Stimulated activated CD4-positive, alpha-beta T cell treated with anti-CD3 and anti-CD28 coated beads, Interleukin-2, amount 100 ng/mL, for 24 hours (primary cell): ENCODE measurements at places on chromosomes 7 and 10.

GRCh38 chr10:52623761-52624160 is 148.8 kb downstream of the MBL2 start:
- DNase-seq: no peak

GRCh38 chr7:5997210-5997808 is 11.5 kb downstream of the PMS2 start:
- peak; percentile 24 for DNase-seq

GRCh38 chr7:90749774-90750173 is 153.7 kb downstream of the CDK14 start:
- DNase-seq: no peak

GRCh38 chr7:47465191-47465590 is 116.7 kb downstream of the TNS3 start:
- DNase-seq: no peak

DNA sequence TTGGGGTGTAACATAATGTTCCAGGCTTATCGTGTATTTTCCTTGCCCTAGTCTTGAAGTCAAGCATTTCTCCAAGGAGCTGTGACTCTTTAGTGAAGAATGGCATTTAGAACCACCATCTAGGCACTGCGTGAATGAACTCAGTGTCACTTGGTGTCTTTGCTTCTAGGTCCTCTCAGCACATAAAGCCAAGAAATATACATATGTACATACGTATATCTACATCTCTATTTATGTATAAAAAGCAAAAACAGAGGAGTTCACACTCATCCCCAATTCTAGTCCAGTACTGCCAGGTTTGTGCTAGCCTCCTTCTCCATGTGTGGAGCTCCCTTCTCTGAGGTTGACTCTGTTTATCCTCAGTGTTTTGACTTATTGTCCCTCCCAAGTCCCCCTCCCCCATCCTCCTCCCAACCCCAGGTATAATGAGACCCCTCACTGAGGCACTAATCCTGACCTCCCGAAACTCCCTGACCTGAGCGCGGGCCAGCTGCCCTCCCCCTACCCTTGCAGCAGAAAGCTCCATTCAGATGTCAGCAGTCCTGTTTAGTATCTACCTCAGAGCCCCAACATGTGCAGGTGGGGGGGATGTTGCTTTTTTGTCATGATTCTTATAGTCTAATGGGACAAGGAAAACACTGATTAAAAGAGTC is 61.5 kb downstream of the GDI2 start:
- no peak for DNase-seq

GRCh38 chr10:5303504-5303903 is 61.3 kb upstream of the UCN3 start:
- DNase-seq: no peak

GRCh38 chr10:33350041-33350440 is 15.6 kb upstream of the NRP1 start:
- no peak for DNase-seq

DNA sequence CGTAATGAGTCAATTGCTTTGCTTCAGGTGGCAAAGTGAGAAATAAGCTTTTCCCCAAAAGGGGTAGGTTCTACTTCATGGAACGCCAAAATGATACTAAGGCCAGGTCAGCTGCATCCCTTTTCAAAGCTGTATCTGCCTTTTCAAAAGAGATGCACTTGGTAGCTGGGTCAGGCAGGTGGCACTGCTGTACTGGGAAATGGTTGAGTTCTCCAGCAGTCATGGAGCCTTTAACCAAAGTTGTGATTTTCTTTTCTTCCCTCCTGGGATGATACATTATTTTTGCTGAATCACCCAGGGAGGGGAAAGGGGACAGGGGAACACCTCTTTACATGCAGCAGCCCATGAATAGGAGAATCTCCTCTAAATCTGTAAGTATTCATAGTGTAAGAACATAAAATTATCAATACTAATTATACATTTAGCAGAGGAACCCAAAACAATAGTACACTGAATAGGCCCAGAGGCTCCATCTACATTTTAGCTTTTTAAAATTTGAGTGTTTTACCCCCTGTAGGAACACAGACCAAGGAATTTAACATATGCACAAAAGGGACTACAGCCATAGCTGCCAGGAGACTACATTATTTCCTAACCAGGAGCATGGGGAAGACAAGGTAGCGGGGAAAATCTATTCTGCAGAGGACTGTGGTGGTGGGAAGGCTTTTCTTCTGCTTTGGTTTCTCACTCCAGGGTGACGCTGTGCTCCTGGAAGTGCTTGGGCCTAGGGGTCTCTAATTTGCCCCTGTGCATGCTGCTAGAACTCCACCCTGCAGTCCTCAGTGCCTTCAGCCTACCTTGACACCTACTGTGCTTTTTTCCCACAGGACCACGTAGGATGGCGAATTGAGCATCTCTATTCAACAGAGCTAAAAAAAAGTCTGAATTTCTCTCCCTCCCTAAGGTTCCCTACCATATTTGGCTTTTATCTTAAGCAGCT is 6.4 kb upstream of the GPR22 start:
- peak; percentile 39 for DNase-seq

- DNase-seq: no peak
Measured at GRCh38 chr7:157542068-157543021, 205.5 kb downstream of the DNAJB6 start.

DNA sequence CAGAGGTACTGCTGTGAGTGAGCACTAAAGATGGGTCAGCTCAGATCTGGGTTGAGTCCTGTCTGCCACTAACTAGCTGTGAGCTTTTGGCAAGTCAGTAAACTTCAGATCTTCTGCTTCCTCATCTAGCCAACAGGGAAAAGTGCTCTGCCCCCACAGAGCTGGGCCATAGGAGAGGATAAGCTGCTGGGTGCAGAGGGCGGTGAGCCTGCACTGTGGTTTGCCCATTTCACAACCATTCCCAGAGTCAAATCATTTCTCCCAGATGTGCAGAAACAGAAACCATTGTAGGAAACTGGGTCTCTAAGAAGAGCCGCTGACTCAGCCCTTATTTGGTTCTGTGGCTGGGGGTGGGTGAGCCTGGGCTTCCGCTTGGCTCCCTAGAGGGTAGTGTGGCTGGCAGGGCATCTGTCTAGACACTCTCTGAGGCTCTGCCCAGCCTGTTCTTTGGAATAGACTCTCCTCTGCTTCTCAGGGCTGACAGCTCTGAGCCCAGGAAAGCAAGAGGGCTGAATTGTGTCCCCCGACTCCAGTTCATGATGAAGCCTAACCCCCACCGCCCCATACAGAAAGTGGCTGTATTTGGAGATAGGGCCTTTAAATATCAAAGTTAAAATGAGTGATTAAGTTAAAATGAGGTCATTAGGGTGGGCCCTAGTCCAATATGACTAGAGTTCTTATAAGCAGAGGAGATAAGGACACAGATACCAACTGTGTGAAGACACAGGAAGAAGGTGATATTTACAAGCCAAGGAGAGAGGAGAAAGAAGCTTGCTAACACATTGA is 29.5 kb upstream of the ARHGAP22 start:
- peak; percentile 39 for DNase-seq

DNA sequence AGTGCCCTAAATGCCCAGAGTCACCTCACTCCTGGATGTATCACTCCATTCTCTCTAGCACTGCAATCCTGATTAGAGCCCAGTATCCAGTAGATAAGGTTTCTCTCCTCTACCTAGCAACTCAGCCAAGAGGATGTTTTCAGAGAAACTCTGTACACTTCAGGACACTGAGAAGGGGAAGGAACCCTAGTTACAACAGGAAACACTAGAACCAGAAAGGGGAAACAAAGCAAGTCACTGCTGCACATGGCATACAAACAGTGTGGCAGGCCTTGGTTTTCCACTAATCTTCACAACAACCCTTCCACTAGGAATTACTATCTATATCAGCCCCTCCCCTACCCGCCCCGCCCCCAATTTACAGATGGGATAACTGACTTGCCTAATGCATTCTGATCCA is 1.6 kb downstream of the FAM204A start:
- no peak for DNase-seq

GRCh38 chr10:96047004-96047649 is 3.7 kb downstream of the CCNJ start:
- DNase-seq: no peak

DNA sequence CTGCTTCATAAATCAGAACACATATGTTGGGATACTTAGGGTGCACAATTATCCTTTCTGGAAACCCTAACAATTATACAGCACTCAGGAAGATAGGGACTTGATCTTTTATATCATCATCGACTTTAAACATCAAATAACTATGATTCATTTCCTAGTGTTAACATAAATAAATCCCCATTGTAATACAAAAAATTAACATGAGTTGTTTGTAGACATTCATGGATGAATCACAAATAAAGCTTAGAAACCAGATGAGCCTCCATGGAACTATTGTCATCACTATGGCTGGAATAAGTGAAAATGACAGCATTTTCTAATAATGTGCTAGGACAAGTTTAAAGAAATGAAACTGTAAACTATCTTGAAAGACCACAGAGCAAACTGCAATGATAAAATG is 821.7 kb downstream of the GATA3 start:
- no peak for DNase-seq

DNA sequence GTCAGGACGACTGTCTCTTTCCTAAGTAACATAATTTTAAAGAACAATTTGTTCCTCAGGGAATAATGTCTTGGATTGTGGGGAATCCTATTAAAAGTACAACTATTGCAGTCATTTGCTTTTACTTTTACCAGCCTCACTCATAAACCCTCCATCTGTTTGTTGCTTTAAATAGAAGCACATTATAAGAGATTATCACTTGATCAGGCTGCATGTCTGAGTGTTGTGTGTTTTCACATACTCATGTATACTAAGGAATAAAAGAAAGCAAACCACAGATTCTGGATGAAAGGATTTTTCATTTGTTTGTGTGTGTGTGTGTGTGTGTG is 1077.8 kb downstream of the KCNMA1 start:
- DNase-seq: no peak

- no peak for DNase-seq
Measured at GRCh38 chr10:29142516-29143314, 146.2 kb upstream of the LYZL1 start.

DNA sequence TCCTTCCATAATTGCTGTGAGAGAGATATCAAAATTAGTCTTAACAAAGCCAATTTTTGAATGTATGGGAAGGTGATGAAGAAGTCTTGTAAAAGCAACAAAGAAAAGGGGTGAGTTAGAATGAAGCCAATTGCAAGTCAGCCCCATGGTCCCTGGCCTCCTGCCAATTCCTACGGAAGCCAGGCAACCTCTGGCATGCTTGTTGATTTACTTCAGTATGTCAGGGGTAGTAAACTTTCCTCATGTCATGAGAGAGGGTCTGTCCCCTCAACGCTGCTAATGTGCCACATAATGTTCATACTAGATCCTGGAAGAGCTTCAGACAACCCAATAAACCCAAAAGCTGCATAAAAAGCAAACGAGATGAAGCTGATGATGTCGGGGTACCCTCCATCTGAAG is 159.1 kb upstream of the YAE1 start:
- no peak for DNase-seq

GRCh38 chr7:129575699-129576098 is 35.8 kb upstream of the NRF1 start:
- no peak for DNase-seq

DNA sequence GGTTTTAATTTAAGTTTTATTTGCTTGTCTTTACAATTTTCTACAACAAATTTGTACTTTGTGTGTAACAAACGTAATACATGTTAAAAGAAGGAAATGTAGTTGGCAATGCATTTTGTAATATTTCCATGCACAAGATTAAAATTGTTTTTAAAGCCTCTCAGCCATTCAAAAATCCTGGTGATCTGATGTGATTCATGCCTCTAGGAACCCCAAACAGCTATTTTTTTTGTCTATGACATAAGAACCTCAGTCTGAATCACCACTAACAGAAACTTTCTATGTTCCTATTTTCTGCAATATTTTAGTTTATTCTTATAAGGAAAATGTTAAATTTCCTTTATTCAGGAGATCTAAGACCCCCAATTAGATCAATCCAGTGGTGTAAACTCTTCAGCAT is 183.1 kb upstream of the YAE1 start:
- DNase-seq: no peak

DNA sequence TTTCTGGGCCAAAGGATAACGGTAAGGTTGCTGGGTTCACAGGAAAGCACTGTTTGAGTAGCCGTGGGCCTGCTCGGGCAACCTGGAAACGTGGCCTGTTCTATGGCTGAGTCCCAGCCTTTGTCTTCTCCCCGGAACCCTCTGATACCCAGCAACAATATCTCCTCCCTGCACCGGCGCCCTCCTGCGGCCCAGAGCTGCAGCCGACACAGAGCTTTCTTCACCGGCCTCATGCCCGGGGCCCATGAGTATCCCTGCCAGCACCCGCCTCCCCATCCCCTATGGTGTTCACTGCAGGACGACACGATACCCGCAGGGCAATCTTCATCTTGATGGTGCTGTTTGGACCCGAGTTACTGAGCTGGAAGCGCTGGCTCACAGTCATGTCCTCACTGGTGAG is 38.6 kb upstream of the NCAPG2 start:
- DNase-seq: no peak

GRCh38 chr10:6406220-6407033 is 173.6 kb downstream of the PRKCQ start:
- no peak for DNase-seq

DNA sequence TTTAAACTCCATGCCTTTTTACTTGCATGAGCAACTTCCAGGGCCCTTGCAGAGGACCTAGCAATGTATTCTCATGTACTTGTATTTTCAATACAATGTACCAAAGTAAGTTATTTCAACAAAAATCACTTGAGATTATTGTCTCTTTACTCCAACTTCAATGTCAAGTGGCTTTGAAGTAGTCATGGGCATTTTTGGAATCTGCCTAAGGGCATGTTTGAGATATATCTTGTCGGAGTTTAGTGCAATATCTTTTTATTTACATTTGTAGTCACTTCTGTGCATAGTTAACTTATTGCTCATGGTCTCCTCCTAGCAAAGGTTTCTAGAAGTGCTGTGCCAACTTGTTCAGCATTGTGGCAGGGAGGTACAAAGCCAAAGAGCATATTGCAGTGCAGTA is 508.7 kb upstream of the SEMA3D start:
- DNase-seq: no peak

DNA sequence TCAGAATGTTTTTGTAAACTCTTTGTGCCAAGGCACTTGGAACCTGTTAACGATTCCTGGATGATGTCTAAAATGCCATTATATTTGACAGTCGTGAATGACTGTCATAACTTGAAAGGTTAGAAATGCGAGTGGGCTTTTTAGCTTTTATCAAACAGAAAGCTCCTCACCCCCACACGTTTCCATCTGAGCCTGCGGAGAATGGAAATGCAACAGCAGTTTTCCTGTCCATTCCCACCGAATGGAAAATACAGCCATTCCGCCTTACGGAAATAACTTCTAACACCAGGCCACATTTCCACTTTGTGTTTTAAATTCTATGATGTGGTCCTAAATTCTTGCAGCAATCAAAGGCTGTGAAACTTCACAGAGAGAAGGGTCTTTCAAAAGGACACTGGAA is 83.8 kb downstream of the ELMO1 start:
- DNase-seq: no peak

GRCh38 chr7:68691261-68692216 is 906.7 kb upstream of the AUTS2 start:
- no peak for DNase-seq

GRCh38 chr7:139731802-139732470 is 45.9 kb downstream of the HIPK2 start:
- DNase-seq: no peak

DNA sequence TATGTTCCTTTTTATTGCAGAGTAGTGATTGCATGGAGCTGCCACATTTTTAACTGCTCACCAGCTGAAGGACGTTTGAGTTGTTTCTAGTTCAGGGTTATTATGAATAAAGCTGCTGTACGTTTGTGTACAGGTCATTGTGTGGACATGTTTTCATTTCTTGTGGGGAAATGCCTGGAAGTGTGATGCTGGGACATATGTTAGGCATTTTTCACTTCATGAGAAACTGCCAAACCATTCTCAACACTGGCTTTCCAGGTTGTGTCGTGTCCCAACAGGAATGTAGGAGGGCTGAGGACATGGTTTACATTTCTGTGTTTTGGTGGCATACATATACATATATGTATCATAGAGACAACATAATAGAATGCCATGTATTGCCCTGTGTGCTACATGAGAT is 73.0 kb downstream of the NEURL1 start:
- no peak for DNase-seq
